ENCODE measurements at places on chromosomes 4 and X.

DNA sequence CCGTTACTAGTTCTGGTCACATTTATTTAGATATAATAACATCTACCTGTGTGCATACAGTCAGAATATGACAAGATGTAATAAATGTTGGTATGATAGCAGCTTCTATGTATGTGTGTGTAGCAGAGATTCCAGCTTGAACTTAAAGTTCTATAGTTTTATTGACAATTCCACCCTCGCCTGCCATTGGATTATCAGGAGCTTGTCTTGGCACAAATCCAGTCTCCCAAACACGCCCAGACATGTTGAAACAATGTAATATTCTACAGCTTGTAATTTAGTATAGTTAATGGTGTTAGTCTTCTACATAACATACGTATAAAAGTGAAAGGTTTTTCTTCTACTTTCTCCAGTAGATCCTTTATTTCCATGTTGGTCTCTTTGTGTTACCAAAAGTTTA lies 44.4 kb downstream of the BBS12 start:
- no peak for DNase-seq

- no peak for DNase-seq
These were observed 95.5 kb upstream of the KLHL13 start for GRCh38 chrX:118211891-118212816.

GRCh38 chr4:130249002-130249401 lies 1153.0 kb downstream of the C4orf33 start:
- no peak for DNase-seq

DNA sequence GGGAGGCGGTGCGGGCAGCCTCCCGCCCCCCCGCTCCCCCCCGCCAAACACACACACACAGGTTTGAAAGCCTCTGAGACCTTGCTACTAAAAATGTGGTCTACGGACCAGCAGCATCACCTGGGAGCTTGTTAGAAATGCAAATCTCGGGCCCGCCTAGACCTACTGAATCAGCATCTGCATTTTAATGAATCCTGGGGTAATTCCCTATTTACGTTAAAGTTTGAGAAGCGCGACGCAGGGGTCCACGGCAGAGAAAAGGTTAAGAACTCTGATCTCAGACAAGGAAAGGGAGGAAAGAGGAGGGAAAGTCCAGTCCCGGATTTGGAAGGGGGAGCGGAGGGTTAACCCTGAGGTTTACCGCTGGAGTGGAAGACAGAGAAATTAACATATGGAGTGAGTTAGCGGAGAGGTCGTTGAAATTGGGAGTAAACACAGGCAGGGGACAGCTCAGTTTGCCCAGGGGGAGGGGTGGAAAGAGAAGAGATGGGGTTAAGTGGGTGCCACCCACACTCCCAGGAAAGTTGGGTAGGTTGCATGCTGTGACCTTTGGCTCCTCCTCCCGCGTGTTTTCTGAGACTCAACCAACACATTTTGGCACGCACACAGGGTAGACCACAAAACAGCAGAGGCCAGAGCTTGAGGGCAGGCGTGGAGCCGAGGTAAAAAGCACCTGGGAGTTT lies 483.6 kb downstream of the BCOR start:
- no peak for DNase-seq

DNA sequence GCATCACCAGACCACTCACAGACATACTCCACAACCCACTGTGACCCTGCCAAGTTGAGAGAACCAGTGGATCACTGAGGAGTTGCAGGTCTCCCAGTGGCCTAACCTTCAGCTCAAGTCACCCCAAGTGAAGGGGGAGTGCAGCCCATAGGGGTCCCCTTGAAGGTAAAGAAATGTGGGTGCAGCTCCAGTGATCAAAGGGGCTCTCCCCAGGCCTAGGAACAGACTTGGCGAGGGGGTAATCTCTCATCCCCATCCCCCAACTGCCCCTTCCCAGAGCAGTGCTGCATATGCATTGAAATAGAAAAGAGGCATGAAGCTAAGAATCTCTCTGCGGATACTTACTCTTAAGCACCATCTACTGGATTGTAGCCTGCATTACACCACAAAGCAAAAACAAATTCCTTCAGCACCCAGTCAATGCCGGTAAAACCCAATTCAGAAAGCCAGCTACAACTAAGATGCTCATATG lies 27.0 kb downstream of the MAGEE1 start:
- DNase-seq: peak; percentile 25

DNA sequence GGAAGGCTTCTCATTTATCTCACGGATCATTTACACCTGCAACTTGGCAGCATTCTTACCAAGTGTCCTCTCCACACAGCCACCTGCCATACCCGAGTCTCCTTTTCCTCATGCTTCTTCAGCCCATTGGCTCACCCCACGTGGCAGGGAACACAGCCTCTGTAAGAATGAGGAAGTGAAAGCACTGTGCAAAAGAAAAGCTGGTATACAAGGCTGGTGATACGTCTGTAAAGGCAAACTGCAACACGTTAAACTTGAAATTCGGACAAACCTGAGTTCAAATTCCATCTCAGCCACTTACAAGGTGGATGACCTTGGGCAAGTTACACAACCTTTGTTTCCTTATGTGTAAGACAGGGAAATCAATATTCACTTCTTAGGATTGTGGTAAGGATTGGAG lies 164.0 kb upstream of the RASGEF1B start:
- no peak for DNase-seq

DNA sequence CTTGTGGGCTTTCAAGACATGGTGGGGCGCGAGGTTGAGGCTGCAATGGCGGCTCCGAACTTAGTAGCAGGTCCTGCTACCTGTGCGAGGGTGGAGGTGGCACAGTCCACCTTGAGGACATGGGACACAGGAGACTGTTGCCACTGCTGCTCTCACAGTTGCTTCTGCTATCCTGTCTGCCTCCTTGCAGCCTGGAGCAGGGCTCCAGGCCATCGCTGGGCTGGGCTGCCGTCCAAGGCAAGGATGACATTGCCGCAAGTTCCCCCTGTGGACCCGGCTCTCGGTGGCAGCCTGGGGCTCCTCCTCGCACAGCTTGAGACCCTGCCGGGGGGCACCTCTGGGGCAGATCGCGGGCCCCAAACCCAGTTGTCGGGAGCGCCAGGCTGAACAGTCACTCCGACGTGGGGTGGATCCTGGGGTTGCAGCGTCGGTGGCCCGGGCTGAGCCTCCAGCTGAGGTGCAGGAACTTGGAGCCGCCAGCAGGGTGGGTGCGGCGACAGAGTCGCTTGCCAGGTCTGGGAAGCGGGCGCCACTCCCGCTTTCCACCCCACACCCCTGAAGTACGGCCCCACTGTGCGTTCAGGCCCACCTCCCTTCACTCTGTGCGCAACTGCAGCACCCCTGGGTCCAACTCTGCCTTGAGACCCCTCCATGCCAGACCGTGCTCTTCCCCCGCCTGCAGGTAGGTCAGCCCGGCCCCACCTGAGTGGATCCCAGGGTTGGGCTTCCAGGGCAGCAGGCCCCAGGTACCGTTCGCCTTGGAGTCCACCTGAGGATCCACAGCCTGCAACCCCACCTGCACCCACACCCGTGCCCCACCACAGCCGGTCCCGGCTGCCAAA lies 192.7 kb upstream of the NUDT6 start:
- no peak for DNase-seq

- DNase-seq: peak; percentile 55
These were observed 8.9 kb downstream of the ANXA3 start for GRCh38 chr4:78560296-78560963.

GRCh38 chrX:47316276-47317025 lies 53.9 kb upstream of the ZNF157 start:
- DNase-seq: peak; percentile 7

DNA sequence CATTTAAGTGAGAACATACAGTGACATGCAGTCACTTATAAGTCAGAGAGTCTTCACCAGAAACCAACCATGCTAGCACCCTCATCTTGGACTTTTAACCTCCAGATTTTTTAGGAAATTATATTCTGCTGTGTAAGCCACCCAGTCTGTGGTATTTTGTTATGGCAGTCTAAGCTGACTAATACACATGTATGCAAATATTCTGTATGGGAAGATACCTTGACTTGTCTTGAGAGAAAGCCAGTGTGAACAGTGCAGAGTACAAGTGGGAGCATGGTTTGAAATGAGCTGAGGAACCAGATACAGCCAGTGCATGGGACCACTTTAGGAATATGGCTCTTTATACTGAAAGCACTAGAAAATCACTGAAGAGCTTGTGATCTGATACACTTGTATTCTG lies 110.4 kb upstream of the MAP9 start:
- DNase-seq: no peak

DNA sequence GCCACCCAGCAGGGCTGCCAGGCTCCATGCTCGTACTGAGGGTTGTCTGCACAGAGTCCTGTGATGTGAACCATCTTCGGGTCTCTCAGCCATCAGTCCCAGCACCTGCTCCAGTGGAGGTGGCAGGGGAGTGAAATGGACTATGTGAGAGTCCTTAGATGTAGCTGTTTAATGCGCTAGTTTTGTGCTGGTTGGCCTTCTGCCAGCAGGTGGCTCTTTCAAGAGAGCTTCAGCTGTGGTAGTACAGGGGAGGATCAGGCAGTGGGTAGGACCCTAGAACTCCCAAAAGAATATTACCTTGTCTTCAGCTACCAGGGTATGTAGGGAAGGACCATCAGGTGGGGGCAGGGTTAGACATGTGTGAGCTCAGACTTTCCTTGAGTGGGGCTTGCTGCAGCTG lies 1066.0 kb downstream of the GLUD2 start:
- DNase-seq: no peak

DNA sequence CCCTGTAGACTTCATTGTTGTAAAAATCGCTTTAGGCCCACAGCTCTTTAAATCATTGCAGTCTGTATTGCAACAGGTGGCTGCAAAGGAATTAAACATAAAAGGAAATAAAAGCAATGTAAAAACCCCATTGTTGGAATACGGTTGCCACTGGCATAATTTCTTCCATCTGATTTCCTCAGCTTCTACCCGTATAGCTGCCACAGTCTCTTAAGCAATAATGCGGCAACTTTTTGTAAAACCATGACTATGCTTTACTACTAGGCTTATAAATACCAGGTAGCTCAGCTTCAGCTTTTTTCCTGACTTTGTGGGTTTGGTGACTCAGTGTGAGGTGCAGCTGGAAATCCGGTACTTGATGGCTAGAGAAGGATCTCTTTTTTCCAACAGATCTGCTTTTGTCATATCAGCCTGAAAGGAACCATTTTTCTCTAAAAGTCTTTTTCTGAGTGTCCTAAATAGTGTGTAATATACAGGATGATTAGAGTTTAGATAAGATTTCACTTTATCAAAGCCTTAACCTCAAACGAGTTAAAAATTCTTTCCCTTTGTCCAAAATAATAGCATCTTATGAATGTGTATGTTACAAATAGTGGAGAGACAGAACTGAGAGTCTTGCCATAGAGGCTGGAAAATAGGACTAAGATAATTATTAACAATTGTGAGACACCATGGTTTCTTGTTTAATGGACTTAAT lies 268.0 kb downstream of the ADGRL3 start:
- DNase-seq: no peak

- peak; percentile 19 for DNase-seq
These were observed 777 bp upstream of the CASK start for GRCh38 chrX:41923978-41924683.

DNA sequence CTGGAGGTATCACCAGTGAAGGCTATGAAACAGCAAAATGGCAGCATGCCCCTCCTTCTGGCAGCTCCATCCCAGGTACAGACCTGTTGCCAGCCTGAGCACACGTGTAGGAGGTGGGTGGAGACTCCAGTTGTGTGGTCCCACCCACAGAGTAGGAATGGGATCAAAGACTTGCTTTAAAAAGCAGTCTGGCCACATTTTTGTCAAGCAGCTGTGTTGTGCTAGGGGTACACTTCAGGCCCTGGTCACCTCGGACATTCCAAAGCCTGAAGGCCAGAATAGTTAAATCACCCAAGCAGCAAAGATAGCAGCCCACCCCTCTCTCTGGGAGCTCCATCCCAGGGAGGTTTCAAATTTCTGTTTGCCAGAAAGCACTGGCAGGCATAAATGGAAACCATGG lies 20.3 kb upstream of the AMBN start:
- no peak for DNase-seq

- DNase-seq: no peak
These were observed 218.0 kb upstream of the AGTR2 start for GRCh38 chrX:115952417-115953092.

DNA sequence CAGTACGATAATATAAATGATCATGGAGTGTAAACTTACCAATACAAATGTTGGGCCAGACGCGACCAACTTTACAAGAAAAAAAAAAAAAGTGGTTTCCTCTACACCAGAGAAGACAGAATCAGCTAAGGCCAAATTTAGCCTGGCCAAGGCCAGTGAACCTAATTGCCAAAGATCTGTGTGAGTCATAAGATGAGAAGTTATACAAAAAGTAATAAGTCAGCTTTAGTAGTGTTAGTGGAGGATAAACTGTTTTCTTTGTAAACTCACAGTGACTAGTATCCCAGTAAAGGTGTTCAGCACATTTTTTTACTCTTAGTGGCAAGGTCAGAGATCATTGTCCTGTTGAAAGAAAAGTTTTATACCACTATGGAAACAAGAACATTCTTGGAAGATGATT lies 531.4 kb upstream of the TECRL start:
- DNase-seq: no peak

DNA sequence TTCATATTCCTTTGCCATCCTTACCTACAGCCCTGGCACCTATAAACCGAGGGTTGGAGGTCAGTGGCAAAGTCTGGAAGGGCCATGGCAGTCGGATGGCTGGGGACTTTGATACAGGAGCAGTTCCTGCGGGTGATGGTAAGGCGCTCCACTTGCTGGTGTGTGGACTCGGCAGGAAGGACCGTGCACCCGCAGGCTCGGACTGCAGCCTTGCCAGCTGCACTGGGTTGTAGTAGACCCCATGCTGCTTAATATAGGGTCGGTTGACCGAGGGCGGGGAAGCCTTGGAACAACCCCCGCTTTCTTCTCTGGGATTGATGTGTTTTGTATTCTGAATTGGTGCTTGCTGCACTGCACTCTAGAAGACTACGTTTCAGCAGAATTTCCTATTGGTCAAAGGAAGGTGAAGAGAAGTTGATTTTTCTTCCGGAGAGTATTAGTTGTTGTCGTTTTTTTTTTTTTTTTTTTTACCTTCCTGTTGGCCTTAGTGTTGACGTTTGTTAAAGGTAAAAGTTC lies 638 bp downstream of the BLTP1 start:
- peak; percentile 61 for DNase-seq

DNA sequence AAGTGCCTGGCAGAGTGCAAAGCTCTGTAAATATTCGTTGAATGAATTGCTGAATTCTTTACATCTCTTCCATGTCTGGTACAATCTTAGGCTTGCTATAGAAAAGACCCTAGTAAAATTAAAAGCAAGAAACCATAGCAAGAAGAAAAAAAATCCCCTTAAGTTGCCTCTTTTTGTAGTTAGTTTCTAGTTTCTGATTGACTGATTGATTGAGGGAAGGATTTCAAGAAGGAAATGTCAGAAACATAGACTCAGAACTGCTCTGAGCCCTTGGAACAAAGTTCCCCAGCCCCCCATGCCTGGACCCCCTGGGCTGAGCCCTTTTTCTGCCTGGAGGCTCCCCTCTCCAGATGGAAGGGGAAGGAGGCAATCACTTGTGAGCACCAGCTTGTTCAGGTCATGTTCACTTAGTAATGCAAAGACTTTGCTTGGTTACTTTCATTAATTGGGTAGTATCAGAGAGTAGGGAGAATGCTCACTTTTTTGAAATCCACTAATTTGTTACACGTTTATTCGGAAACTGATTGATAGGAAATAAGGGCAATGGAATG lies 35.6 kb downstream of the DAPP1 start:
- no peak for DNase-seq

Data from GM03348 (cell line).